Activated CD4-positive, CD25-positive, alpha-beta regulatory T cell treated with anti-CD3 and anti-CD28 coated beads, Interleukin-2, amount 50 U/mL, for 72 hours (primary cell): ENCODE measurements at places on chromosomes 3 and 15.

DNA sequence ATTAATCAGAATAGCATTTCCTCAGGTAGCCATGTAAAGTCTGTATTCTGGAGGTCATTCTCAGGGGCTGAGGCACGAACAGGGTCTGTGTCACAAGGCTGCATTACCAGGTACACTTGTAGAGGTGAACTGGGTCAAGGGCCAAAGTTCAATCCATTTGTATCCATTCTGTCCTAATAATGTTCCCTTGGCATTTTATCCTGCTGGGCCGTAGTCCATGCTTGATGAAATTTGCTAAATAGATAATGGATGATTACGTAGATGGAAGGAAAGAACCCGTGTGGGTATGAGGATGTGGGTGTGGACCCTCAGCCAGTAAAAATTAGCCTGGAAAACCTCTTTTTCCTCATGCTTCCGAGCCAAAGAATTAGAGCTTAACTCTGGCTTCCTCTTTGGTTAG lies 785.9 kb downstream of the GRM7 start:
- DNase-seq, result no peak

GRCh38 chr15:38796589-38796988 lies 232.0 kb upstream of the RASGRP1 start:
- no peak for DNase-seq

DNA sequence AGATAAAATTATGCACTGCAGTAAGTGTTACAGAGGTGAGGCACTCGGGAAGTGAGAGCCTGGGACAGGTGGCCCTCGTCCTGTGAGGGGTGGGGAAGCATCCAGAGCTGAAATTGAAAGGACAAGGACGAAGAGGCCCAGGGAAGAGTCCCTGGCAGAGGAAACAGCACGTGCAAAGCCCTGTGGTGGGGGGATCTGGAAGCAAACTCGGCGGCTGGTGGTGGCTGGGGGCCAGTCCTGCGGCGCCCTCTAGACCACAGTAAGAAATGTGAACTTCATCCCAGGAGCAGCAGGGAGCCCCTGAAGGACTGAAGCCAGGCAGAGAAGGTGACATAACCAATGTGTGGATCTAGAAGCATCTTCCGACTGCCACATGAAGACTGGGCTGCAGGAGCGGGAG lies 42.8 kb downstream of the GRIP2 start:
- no peak for DNase-seq

- DNase-seq, result no peak
Observed at GRCh38 chr3:175338775-175339535, 479.8 kb downstream of the NAALADL2 start.
